ENCODE measurements at places on chromosomes 5 and 9.

GRCh38 chr5:172110921-172111851, 76.8 kb downstream of the STK10 start:
- peak; percentile 83 for DNase-seq

DNA sequence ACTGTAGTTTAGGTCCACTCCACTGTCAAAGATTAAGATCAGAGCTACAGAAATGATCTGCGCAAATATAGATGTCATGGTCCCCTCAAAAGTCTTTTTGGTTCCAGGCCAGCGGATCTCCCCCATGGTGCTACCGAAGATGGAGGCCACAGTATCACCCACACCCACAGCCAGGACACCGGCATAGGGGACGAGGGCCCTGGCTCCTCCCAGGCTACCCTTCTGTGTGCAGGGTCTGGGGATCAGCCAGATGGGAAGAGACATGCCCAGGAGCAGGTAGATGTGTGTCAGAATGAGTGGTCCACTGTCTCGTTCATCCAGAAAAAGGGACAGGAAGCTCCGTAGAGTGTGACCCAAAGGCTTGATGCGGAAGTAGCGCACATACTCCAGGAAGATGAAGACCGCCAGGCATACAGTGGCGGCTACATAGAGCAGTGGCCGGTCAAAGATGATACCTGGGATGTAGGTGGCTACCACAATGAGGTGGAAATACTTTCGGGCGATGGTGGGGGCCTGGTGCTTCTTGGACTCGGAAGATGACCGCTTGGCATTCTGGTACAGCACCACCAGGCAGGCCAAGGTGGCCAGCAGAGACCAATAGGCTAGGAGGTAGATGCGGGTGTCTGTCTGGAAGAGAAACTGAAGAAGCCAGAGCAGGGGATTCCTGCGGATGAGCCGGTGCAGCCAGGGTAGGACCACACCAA, 1.5 kb downstream of the DOLK start:
- no peak for DNase-seq

- no peak for DNase-seq
These were observed 38.5 kb downstream of the SLC22A5 start for GRCh38 chr5:132407970-132408369.

DNA sequence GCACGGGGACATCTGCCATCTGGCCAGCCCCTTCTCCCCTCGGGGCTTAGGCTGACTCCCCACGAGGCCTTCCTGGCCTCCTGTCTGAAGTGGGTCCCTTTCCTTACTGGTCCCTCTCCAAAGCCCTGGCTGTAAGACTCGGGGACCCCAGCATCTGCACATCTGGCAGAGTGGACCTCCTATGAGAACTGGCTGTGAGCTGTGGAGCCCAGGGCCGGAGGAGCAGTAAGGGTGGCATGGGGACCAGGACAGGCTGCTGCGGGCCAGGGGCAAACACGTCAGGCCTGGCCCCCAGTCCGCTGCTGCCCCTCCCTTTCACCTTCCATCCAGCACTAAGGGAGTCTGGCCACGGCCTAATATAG, 33.8 kb downstream of the EXOC3 start:
- no peak for DNase-seq
